ENCODE measurements at places on chromosomes 6 and 20.

DNA sequence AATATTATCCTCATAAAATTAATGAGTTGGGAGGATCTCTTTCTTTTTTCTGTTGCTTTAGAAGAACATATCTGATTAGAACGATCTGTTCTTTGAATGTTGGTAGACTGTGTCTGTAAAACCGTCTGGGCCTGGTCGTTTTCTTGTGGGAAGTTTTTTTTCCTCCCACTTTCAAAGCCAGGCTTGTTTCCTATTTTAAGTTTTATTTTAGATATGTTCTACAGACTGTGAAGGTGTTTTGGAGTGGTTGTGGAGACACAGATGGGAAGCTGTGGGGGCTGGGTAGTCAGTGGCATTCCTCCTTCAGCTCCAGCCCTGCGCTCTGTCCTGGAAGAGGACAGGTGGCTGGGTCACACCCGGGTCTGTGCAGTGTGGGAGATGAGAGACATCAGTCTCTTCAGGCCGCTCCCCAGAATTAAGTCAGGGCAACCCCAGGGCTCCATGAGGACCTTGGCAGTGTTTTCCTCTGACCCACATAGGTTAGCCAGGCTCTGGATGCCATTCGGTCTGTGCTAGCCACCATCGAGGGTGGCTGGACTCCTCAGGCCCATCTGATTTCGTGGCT is 92.0 kb upstream of the SCP2D1 start:
- DNase-seq, result no peak

DNA sequence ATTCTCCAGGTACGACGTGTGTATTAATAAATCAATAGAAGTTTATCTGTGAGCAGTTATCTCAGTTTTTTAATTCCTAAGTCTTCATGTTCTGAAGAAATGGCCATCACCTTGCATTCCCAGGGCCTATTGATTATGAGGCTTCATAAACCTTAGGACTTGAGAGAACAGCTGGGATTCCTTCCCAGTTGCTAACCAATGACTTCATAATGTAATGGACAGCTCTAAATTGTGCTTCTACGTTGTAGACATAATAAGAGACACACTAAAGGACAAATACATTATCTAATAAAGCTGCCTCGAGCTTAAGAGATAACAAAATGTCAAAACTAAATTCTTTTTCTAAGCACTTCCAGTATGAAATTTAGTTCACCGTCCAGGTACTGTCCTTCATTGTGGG is 30.6 kb downstream of the TSHZ2 start:
- DNase-seq, result no peak

- no peak for DNase-seq
Measured at GRCh38 chr6:110799189-110799588, 16.1 kb downstream of the CDK19 start.

DNA sequence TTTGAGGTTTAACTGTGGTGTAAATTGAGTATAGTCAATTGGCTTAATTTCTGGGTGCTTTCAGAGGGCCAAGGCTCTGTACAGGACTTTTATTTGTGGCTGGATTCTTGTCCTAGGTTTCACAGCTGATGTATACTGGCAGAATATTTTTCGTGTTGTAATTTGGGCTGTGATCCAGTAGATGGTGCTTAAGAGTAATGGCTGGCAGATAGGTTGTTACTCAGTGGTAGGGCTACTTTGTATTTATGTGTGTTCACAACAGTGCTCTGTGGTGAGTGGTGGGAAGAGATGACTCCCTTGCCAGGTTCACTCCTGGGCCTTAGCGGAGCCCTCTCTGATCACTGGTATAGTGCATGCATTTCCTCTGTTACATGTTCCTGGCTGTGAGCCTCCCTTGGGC is 34.5 kb upstream of the FERMT1 start:
- DNase-seq, result no peak

- DNase-seq, result no peak
Measured at GRCh38 chr20:21353236-21353635, 44.1 kb downstream of the NKX2-4 start.

- DNase-seq, result no peak
Measured at GRCh38 chr6:84556541-84557335, 207.7 kb downstream of the TBX18 start.

- no peak for DNase-seq
Measured at GRCh38 chr6:137010128-137010718, 34.5 kb downstream of the IL20RA start.

DNA sequence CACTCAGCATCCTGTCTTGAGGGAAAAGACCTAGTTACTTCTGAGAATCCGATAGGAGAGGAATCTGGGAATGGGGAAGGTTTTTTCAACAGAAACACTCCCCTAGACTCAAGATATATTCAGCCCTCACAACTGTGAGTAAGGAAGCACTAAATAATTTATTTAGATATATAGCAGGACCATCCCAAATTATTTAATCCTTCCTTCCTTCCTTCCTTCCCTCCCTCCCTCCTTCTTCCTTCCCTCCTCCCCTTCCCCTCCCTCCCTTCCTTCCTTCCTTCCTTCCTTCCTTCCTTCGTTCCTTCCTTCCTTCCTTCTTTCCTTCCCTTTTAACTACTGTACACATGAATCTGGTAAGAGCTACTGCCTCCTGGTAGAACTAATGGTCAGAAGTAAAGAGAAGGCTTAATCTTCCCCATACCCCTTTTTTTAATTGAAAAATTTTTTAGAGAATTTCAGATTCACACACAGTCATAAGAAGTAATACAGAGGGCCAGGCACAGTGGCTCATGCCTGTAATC is 10.1 kb downstream of the SLC24A3 start:
- DNase-seq, result no peak

DNA sequence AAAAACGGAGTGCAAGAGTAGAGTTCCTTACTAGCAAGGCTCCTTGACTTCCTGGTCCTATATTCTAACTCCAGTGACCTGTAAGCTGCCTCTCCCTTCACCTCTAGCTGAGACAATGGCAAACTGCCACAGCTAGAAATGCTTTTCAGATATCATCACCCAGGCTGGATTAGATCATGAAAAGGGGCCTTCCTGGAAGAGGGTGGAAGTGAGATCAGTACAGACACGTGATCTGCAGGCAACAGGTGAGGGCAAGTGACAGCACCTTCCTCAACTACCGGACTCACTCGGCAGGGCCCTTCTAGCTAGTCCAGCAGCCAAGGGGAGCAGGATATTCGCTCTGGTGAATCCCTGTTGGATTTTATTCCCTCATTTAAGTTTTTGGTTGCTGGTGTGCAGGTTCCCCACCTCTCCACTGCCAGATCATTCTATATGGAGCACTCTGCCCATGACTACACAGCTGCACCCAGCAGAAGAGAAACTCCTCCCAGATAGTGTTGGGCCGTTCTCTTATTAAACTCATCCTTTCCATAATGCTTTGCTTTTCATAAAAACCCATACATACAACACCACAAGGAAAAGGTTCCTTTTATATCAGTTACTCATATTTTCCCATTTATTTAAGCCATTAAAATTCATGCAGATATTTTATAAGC is 26.4 kb upstream of the FAM83C start:
- DNase-seq, result no peak

Data from pons (tissue), 1 donor.